ENCODE measurements at places on chromosomes 6 and 20. TPM values are rescaled to one million over a fixed set of nuclear protein-coding genes. Genes with fewer than 3 reads are reported as not detected.

- DNase-seq: peak; percentile 43
Observed at GRCh38 chr6:167559675-167560479, 235.0 kb downstream of the TTLL2 start.

DNA sequence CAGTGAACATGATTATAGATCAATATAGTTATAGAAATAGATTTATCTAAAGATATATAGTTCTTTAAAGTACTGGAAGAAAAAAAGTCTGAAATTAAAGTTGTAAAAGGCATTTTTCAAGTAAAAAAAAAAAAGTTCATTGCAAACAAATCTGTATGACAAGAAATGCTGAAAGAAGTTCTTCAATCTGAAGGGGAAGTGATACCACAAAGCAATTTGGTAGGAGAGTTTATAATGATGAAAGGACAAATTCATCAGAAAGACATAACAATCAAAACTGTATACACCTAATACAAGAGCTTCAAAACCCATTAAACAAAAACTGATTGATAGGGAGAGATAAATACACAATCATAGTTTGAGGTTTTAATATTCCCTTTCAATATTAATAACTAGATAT is 14.1 kb downstream of the HUS1B start:
- DNase-seq: no peak

DNA sequence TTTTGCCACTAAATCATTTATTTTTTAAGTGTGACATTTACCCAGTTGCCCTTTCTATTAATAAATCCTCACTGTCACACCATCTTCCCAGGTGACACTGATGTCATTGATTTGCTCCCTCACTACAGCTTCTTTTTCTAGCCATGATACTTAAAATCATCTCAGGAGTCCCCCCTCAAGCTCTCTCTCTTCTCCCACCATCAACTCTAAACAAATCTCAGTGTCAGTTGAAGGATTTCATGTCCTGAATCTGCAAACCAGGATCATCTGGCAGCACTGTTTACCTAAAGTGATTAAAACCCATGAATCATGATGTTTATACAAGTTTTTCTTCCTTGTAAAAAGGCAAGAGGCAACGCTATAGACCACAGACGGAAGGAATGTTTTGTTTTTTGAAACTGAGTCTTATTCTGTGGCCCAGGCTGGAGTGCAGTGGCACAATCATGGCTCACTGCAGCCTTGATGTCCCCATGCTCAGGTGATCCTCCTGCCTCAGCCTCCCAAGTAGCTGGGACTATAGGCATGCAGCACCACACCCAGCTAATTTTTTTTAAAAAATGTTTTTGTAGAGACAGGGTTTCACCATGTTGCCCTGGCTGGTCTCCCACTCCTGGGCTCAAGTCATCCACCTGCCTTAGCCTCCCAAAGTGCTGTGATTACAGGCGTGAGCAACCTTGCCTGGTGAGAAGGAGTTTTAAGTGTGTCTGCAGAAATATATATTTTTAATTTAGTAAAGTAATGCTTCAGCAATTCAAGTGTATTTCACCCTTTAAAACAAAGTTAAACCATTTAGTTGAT is 30.1 kb upstream of the SH3BGRL2 start:
- no peak for DNase-seq

DNA sequence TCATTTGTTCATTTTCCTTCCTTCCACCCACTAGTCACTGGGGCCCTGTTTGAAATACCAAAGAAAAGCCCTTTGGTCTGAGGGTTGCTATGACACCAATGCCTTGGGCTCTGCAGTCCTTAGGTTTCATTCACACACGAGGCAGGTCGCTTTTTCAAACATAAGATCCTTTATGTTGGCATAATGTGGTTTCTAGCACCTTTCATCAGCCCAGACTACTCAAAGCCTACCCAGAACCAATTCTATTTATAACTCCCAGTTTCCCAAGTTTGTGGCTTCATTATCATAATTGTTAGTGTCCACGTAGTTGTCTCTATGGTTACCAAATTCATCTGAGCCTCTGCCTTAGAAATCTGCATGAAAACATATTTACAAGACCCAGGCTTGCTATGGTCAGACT is 6.6 kb upstream of the TP53RK start:
- DNase-seq: no peak

- no peak for DNase-seq
Observed at GRCh38 chr6:111559188-111560097, 46.2 kb downstream of the TRAF3IP2 start.

GRCh38 chr6:99530627-99531026 is 15.4 kb upstream of the USP45 start:
- DNase-seq: no peak

DNA sequence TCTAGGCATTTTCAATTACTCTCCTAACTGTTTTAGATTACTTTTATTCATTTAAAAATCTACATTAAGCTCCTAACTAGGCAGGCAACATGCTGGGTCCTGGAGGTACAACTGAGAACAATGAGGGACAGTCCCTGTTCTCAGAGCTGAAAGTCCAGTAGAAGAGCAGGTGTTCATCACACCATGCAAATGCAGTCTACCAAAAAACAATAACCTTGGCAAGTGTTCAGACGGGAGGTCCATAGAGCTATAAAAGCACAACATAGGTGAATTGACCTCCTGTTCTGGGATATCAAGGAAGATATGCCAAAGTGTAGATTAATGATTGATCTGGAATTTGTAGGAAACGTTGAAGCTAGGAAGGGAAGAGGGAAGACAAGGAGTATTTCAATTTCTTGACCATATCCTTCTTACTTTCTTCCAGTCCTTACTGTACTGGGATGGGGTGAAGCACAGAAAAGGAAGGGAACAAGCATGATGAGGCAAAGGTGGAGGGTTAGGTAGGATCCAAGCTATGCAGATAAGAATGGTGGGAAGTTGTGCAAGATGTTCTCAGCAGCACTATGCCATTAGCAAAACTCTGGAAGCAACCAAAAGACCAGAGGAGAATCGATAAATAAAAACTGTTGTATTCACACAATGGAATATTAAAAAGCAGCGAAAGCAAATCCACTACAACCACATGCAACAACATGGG is 485.7 kb upstream of the JARID2 start:
- DNase-seq: no peak

DNA sequence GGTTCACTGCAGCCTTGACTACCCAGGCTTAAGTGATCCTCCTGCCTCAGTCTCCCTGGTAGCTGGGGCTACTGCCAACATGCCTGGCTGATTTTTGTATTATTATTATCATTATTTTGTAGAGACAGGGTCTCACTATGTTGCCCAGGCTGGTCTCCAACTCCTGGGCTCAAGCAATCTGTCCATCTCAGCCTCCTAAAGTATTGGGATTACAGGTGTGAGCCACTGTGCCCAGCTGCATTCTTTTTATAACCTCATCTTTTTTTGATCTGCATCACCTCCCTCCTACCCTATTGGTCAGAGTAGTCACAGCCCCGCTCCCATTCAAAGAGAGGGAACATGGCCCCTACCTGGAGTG is 23.6 kb upstream of the IER3 start:
- no peak for DNase-seq

DNA sequence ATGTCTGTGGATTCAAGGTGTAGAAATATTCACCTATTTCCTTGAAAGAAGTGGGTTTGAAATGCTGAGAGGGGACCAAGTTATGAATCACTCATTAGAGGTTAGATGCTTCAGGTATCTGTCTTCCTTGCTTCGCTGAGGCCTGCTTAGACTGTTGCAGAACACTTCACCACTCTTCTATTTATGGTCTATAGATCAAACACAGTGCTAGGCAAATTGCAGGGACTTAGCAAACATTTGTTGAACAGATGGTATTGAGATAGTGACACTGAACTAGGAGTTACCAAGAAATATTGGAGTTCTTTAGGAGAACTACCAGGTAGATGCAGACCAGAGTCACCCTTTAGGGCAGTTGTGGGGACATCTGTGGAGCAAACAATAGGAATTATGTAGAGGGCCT is 123.8 kb downstream of the RFPL4B start:
- no peak for DNase-seq

DNA sequence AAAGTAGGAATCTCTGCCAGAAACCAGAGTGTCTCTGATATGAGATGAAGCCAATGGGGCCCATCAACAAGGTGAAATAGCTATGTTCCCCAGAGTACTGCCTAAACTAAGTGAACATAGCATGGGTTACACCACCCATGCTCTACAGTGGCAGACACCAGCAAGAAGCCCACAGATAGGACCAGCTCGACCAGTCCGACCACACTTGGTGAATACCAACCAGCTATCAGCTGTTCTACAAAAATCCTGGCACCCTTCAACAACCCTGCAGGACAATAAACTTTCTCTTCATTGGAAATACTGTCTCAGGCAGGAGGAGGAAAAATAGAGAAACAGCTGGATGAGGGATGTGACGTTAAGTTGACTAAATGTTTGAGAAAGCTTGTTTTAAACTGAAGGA is 311.4 kb downstream of the EPM2A start:
- no peak for DNase-seq

DNA sequence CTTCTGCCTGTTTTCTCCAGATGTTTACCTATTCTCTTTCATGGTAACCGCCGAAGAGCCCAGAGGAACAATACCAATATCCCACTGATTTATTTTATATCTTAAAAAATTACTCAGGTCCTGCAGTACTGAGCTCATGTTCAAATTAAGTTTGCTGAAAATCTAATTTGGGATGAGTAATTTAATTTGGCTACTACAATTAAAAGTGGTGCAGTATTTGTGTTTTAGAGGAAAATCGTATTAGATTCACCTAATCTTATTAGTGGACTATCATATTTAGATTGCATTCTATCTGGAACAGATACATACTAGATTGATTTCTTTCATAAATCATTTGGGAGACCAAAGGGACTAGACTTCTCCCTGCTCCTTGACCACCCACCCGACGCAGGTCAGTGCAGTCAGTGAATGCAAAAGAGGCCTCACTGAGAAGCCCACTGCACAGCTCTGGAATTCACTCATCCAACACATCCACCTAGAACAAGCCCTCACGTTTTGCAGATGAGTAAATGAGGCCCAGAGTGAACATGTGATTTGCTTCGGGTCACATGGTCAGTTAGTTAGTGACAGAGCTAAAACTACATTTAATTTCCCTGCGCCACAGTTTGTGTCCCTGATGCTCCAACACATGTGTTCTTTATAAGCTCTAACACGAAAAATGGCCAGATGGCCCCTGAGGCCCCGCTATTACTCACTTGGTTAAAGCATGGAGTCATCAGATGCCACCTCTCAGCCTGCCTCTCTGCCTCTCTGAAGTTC is 101.8 kb downstream of the TRERF1 start:
- DNase-seq: no peak

GRCh38 chr6:121482004-121482693 is 46.7 kb downstream of the GJA1 start:
- DNase-seq: no peak

Gene HLA-DQA1
- total RNA-seq: 26.0 TPM

Gene FAM209A
- not detected for total RNA-seq

All from sciatic nerve (tissue), 2 donors.